ENCODE measurements at places on chromosomes 13 and 19. TPM values are rescaled to one million over a fixed set of nuclear protein-coding genes. Genes with fewer than 3 reads are reported as not detected.

The HIPK4 gene
- total RNA-seq, result not detected

The RNF17 gene
- total RNA-seq, result not detected

The TMEM272 gene
- total RNA-seq, result 0.15 TPM

The TEX30 gene
- 38.9 TPM for total RNA-seq

The DMKN gene
- total RNA-seq, result 208 TPM

The NBEA gene
- 31.0 TPM for total RNA-seq

The GFY gene
- total RNA-seq, result 0.09 TPM

The PSG3 gene
- not detected for total RNA-seq

The GIPR gene
- total RNA-seq, result not detected

The NFIX gene
- total RNA-seq, result 0.06 TPM

The MYO9B gene
- total RNA-seq, result 38.5 TPM

The ZNF723 gene
- not detected for total RNA-seq

The MED26 gene
- 7.4 TPM for total RNA-seq

The CYP2F1 gene
- total RNA-seq, result not detected

The WDR62 gene
- 22.4 TPM for total RNA-seq

The WTIP gene
- total RNA-seq, result 35.4 TPM

The VSTM1 gene
- not detected for total RNA-seq

The MEIOSIN gene
- 0.06 TPM for total RNA-seq

The LENG1 gene
- total RNA-seq, result 5.4 TPM

The DHDH gene
- total RNA-seq, result 1.6 TPM

The DENND1C gene
- total RNA-seq, result 0.19 TPM

The CEACAM16 gene
- not detected for total RNA-seq

The NLRP7 gene
- not detected for total RNA-seq

The ATP1A3 gene
- total RNA-seq, result not detected
